ENCODE measurements at places on chromosomes 4 and X.
A peak's percentile ranks its signal among the peaks of the same experiment; 100 is the strongest.

DNA sequence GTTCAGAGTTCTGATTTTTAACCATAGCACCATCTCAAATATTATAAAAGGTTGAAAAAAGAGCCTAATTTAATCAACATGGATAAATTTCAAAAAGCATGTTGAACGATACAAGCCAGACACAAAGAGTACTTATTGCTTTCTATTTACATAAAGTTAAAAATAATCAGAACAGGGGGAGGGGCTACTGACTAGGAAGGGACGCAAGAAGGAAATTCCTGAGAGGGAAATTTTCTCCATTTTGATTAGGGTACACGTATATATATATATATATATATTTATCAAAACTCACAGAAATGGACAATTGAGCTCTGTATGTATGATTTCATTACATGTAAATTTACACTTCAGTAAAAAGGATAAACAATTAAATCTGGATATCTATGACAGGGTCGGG, 482 bp upstream of the MBTPS2 start:
- no peak for DNase-seq

DNA sequence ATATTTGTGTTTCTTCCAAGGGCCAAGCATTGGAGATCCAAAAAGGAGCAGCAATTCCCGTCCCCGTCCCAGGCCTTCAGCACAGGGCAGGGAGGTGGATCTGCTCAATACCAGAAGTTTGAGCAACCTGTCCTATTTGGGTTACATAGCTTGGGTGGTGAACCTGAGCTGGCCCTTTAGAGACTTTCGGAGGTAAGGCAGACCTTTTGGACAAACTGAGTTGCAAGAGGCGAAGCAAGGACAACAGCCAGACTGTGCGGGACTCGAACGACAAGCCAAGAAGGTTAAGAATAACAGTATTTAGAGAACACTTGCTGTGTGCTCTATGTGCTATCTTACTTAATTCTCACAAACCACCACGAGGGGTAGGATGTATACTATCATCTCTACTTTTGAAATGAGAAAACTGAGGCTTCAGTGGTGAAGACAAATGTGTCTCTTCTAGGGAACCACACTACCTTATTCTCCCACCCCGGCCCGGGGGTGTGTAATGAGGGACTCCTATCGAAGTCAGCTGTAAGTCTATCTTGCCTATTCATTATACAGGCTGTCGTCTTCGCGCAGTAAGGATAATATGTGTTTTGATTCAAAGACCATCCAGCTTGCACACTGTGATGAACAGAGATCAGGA, 1.3 kb downstream of the NOP14 start:
- DNase-seq, result no peak

DNA sequence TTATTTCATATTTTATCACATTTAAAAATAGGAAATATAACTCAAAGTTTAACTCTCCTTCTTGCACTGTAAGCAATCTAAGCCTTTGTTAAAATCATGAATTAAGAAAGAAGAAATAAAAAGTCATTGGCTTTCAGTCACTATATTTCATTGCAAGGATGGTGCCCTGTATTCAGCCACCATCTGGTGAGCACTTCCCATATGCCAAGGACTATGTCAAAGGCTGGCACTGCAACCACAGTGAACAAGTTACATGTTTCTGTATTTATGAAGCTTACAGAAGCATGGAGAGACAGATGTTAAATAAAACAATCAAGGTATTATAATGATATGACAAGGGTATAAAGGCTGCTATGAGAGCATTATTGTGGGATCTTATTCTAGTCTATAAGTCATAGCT, 68.6 kb downstream of the PRKG2 start:
- DNase-seq, result no peak

GRCh38 chr4:86421461-86421860, 61.6 kb upstream of the MAPK10 start:
- DNase-seq, result no peak

- DNase-seq, result peak; percentile 13
Measured at GRCh38 chr4:20773144-20773997, 73.1 kb downstream of the PACRGL start.

DNA sequence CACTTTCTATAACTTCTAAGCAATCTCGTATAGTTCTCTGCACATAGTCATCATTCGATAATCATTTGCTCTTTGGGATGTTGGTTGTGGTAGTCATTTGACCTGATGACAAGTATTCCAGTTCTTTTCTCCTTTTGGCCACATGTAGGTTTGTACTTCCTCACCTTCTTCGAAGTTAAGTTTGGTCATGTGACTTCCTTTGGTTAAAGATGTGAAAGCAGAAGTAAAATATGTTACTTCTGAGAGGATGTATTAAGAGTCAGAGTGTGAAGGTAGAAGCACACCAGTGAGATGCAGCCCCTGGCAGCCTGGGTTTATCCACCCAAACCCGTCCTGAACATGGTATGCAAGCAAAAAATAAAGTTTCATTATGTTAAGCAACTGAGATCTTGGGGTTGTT, 48.9 kb upstream of the ZNF518B start:
- DNase-seq, result no peak
